GM19239 (cell line): ENCODE measurements at places on chromosomes 1 and 21.
A peak's percentile ranks its signal among the peaks of the same experiment; 100 is the strongest.

DNA sequence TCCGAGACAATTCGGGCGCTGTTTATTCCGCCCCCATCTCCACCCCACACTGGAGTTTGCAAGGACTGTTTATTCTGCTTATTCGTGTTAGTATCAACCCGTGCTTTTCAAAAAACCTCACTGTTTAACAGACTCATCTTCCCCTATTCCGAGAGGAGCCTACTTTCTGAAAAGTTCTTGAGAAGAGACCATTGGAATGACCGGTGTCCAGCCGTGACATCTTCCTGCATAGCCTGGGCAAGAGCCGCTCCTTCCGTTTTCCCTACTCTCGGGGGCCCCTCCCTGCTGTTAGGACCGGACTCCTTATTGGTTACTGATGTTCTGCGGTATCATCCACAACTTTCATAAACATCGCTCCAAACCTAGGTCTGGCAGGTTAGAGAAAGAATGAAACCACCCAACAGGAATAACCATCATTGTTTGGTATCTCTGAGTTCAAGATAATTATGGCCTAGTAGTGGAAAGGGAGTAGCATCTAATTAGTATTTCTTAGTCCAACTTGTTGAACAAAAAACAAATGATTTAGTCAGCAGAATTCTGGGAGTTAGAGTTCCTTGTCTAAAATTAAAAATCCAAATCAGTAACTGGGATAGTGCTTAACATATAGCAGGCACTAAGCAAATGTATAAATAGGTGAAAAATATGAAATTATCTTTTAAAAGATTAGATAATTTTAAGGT, 837 bp downstream of the STXBP3 start:
- no peak for DNase-seq

DNA sequence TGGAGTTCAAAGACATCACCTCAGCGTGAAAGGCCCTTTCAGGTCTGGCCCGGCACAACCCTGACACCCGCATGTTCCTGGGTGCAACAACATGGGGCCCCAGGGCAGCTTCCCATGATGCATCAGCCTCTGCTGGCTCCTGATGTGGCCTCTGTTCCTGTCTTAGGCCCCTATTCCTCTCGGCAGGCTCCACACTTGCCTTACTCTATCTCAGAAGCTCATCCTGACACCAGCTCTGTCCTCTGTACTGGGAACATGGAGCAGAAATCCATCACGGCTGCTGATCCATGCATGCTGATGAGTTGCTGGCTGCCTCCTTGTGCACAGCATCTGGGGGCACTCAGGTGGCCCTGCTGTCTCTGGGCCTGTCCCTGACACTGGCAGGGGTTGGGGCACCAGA, 74.6 kb downstream of the ADARB1 start:
- no peak for DNase-seq

DNA sequence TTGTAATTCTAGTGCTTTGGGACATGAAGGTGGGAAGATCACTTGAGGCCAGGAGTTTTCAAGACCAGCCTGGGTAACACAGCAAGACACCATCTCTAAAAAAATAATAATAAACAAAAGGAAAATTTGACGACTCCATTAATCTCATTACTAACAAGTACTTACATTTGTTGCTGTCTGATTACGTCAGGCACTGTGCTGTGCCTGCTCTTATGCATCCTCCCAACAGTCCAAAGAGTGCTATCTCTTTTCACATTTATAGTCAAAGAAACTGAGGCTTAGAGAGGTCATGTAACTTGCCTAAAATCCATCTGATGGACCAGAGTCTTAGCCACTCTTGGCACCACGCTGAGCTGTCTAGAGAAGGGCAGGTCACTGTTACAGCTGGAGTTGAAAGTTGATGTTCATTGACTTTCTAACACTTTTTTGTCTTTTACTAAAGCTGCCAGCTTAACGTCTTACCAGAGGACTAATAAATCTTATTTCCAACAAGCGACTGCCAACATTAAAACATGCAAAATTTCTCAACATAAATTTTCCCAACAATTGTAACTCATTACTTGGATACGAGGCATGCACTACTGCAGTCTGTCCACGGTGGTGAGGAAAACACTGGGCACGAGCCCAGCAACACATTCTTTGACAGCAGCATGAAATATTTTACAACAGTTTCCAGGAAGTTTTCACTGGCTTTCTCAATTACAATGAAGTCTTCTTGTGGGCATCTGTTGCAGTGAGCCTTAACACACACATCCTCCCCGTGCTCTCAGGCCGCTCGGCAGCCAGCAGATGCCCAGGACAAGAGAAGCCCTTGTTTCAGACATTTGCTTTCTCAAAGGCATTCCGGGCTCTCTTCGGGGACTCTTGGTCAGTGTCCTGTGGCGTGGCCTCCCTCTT, 262.9 kb upstream of the PROX1 start:
- DNase-seq: no peak

DNA sequence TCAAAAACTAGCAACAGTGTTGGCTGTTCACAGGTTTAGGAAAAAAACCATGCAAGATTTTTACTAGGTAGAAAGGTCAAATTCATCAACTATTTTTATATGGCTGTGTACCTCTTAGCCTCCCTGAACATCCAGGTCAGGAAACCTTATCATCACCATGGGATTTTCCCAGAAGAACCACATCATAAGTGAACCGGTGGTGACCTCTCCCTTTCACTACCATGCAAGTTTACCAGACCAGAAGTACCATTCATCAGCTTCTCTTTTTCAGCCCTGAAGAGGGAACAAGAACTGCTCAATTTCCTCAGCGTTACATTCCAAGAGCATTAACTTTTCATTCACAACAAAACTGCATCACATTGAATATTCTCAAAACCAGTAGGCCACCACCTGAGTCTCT, 5.9 kb downstream of the SSBP3 start:
- DNase-seq: no peak

GRCh38 chr1:231040019-231040799, at the start of gene FAM89A:
FAM89A (minus strand) TSS chr1:231040254; CDS start chr1:231040211, 43 bp downstream.
- peak; percentile 77 for DNase-seq
